ENCODE measurements at places on chromosomes 2 and 18.

DNA sequence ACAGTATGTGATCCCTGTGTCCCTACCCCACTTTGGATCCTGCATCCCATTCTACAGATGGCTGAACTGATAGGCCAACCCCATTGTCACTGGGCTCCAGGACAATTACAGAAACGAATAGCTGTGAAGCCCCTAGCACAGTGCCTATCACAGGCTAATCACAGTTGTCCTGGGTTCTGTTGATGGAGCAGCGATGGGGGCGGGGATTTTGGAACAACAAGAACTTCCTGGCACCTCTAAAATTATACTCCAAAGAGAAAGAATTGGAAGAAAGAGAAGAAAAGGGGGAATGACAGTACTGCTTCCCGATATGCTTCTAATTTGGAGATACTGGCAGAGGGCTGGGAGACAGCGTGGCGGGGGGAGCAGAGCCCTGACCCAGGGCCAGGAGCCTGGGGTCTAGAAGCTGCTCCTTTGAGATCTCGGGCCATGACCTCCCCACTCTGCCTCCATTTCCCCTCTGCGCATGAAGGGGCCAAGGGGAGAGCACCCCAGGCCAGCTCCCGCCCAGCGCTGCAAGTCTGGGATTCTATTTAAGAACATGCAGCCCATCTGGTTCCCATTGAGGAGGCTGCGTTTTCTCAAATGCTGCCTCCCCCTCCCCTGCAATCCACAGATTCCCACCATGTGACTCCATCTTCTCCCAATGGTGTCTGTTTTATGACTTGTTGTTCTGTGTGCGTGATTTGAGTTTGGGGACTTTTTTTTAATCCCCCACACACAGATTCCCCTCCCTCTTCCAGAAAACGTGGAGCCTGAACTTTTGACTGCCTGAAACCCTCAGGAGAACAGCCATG lies 202.7 kb downstream of the CYP26B1 start:
- DNase-seq, result no peak

DNA sequence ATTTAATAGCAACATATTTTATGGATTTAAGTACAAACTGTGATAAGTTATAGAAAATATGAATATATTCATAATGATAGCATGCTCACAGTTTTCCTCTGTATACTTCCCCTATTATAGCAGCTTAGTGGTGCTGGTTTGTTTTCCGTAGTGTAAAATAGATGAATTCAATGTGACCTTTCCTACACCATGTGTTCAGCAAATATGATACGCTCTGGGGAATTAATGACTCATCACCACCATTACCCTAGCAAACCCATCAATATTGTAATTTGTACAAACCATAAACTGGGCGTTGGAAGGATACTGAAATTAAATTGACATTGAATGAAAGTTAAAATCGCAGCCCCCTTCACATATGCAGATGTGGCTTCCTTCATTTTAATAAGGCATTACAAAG lies 58.7 kb upstream of the CDH19 start:
- no peak for DNase-seq

DNA sequence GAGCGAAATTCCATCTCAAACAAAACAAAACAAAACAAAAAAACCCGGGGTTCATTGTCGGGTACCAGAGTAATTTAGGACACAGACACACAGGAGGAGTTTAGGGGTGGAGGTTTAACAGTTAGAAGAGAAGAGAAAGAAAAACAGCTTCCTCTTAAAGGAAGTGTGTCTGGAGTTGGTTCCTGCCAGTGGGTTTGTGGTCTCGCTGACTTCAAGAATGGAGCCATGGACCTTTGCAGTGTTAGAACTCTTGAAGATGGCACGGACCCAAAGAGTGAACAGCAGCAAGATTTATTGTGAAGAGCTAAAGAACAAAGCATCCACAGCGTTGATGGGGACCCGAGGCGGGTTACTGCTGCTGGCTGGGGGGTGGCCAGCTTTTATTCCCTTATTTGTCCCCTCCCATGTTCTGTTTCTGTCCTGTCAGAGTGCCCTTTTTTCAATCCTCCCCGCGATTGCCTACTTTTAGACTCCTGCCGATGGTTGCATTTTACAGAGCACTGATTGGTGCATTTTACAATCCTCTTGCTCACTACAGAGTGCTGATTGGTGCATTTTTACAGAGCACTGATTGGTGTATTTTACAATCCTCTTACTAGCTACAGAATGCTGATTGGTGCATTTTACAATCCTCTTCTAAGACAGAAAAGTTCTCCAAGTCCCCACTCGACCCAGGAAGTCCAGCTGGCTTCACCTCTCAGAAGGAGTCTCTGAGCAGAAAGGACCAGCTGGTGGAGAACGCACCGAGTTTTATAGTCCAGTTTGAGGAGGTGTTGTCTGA lies 28.7 kb upstream of the ATP8B1 start:
- no peak for DNase-seq

GRCh38 chr2:16058747-16059358 lies 118.5 kb downstream of the MYCN start:
- DNase-seq, result no peak

DNA sequence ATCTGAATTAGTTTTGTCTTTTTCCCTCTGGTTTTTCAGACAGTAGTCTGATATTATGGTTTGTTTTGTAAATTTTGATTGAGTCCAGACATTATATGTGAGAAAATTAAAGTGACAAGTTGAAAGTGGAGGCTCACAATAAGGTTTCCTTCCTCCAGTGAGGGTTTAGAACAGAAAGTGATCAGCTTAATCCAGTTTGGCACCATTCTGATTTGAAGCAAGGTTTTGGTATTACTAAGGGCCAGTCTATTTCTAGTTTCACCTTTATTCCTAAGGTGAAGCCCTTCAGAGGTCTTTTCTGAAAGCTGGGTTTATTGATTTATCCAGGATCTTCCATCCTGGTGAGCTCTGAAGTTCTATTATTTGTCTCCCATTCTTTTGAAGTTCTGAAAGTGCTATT lies 68.7 kb downstream of the CDC42EP3 start:
- DNase-seq, result no peak

GRCh38 chr2:143000599-143000998 lies 123.1 kb downstream of the KYNU start:
- DNase-seq, result no peak

DNA sequence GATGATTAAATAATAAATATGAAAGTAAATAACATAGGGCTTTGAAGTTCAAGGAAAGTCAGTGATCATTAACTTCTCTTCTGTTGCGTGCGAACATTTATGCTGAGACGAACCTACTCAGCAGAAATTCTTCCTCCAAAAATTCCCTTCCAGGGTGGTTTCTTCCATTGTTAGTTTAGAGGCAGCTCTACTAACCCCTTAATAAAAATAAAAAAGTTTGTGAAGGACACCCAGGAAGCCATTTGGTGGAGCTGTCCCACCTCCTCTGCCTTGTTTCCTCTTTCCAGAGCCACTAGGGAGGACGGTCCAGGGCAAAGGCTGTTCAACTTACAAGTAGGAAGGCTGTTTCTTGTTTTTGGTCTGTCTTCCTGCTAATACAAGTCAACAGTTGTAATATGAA lies 2.1 kb upstream of the SMAD2 start:
- no peak for DNase-seq

- DNase-seq, result no peak
These were observed 63.7 kb upstream of the DNAJC10 start for GRCh38 chr2:182652326-182652725.

- no peak for DNase-seq
These were observed 246.8 kb downstream of the TMEM182 start for GRCh38 chr2:103008586-103008985.

DNA sequence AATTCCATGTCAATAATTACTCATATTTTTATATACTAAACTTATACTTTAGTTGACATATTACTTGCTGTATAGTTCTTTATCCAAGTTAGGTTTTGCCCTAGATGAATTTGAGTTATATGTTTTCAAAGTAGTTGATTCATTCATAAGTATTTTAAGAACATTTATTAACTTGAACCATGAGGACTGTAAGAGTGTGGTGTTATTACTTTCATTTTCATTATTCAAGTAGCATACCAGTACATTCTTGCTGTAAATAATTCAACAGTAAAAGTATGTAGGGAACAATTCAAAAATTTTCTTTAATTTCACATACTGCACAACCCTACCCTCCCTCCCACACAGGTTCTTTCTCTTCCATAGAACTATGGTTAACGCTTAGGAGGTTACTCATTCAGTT lies 75.4 kb downstream of the ANKRD12 start:
- DNase-seq, result no peak

DNA sequence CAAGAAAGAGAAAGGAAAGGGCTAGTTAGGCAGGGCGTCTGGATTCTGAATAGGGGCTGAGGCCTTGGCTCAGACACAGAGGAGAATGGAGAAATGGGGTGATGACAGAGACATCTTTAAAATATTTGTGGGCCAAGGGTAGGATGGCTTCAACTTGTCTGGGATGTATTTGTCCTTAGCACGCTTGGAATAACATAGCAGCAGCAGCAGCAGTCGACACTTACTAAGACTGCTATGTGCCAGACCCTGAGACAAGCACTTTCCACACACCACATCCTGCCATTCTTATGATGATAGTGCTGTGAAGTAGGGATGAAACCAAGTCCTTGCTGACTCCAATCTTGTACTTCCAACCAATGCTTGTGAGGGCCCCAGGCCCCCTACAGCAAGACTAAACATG lies 2.6 kb downstream of the IL1RL1 start:
- DNase-seq, result no peak

DNA sequence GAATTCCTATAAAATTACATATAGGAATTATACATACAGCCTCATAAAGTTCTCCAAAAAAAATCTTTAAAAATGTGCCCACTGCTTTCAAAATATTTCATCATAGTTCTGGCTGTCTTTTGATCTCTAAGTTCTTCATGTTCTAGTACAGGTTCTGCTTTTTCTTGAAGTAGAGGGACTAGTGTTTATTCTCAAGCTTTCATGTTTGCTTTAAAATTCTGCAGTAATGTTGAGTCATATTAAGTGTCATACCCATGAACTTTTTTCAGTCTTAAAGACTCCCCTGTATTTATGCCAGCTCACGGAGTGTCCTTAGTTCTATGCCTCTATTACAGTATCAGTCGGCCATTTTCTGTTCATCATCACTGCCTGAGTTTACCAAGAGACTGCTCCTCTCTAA lies 54.8 kb upstream of the CCDC141 start:
- DNase-seq, result no peak

GRCh38 chr18:27662537-27662936 lies 477.4 kb upstream of the CHST9 start:
- DNase-seq, result no peak

DNA sequence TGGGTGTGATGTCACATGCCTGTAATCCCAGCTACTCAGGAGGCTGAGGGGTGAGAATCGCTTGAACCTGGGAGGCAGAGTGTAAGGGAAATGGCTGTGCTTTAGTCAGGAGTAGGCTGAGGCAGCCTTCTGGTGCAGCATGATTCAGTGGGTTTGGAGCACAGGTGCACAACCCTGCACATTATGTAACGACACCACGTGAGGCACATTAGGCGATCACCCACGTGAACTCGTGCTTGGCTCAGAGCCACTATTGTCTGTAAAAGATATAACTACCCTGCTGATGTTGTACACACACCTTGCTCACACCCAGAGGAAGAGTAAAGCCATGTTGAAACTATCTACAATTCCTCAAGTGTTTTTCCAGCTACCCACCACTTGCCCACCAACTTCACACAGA lies 54.8 kb upstream of the ZC3H15 start:
- no peak for DNase-seq

- no peak for DNase-seq
These were observed 149.0 kb downstream of the ARL6IP6 start for GRCh38 chr2:152867397-152867796.

- no peak for DNase-seq
These were observed 60.6 kb downstream of the IRS1 start for GRCh38 chr2:226738821-226739544.

GRCh38 chr2:235570256-235570655 lies 76.4 kb downstream of the AGAP1 start:
- DNase-seq, result no peak

GRCh38 chr2:72300147-72300684 lies 152.6 kb upstream of the CYP26B1 start:
- no peak for DNase-seq

- DNase-seq, result no peak
These were observed 63.8 kb downstream of the MEX3C start for GRCh38 chr18:51133580-51134160.

DNA sequence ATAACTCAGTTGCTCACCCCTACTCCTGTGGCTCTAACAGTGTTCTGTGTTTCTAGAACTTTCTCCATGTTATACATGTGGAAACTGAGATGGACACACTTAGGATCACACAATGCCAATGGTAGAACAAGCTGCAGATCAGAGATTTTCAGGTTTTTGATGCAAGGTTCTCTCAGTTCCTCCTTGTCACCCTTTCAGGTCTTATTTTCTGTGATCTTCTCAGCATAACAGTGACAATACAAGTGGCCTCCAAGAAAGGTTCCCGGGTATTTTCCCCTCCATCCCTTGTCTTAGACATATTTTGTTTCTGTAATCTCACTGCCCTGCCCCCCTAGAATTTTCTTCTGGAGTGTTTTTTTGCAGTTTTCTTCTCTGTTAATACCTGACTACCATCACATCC lies 6.2 kb upstream of the MGAT5 start:
- DNase-seq, result no peak

GRCh38 chr18:78771496-78772359 lies 207.9 kb upstream of the SALL3 start:
- no peak for DNase-seq

DNA sequence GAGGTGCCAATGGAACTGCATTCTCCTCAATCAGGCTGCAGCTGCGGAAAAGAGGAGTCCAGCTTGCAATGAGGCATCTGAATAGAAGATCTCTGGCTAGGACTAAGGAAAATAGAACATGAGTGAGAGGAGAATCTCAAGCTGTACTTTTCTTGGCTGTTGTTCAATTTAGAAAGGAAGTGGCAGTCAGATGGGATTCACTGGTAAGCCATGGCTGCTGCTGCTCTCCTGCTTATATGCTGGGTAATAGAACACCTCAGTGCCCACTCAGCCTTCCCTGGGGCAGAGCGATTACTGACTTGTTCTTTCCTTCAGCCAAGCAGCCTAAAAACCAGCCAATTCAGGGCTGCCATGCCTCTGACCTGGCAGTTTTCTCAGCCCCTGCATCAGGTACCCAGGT lies 17.6 kb upstream of the CHST9 start:
- no peak for DNase-seq

GRCh38 chr2:211133766-211134165 lies 577.4 kb downstream of the CPS1 start:
- DNase-seq, result no peak

DNA sequence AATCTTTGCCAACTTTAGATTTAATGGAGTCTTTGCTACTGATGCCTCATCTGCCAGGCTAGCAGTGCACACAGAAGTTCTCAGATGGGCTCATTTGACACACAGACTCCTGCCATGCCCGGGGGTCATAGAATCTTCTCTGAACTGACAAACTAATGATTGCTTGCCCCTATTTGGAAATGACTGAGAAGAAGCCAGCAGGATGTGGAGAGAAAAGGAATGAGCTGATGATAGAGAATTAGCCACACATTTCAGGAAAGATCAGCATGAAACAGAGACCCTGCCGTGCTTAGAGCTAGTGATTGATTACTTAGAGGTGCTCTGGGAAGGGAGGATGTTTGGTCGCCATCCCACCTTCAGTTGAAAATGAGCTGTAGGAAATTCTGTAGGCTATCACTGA lies 178.5 kb downstream of the TPGS2 start:
- DNase-seq, result no peak
